ENCODE measurements at places on chromosomes 2 and 18.

DNA sequence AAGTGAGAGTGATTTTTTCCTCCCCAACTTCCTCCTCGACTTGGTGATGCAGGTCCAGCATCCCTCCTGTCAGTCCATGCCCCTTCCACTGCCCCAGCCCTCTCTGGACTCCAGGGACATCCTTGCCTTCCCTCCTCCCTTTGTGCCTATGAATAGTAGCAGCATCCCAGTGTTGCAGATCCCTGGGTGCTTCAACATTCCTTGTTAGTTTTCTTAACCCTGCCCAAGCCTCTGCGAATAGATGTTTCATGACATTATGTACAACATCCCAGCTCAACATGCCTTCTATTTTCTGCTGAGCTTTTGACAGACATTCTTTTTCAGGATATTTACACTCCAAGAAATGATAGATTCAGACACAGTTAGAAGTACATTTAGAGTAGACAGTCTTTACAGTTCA, 35.3 kb upstream of the CCDC150 start:
- no peak for DNase-seq

- no peak for DNase-seq
Measured at GRCh38 chr18:79945118-79946042, 6.1 kb downstream of the SLC66A2 start.

- DNase-seq = no peak
Measured at GRCh38 chr2:206189691-206190090, 30.0 kb downstream of the EEF1B2 start.

DNA sequence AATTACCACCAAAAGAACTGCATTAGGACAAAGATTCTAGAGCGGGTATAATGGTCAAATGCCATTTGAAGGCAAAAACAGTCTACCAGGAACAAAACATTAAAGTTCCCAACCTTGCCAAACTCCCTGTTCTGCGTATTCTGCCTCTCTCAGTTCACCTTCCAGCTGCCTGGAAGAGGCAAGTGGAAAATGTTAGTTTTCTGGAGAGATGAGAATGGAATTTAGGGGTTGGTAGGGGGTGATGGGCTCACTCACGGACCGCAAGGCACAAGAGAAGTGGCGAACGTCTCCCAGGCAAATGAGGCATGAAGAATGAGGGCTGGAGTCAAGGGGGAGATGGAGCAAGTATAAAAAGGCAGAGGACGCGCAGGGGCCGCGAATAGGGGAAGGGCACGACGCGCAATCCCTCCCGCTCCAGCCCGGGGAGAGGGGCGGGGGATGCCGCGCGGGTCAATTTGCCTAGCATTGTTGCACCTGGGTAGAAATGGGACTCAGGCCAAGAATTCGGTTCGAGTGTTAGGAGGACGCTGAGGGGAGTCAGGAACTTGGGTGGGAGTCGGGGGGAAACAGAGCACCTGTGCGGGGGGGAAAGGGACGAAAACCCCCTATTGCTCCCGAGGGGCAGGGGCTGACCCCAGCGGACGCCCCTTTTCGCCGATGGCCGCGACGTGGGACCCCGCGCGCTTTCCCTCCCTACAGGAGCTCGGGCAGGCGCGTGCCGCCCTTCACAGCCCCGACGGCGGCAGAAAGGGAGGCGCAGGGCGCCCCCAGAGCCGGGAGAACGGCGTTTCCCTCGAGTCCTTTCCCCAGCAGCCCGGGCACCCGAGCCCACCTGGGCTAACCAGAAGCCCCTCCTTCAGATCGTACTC, 573 bp downstream of the PAIP2B start:
- peak; percentile 21 for DNase-seq

- DNase-seq = no peak
Measured at GRCh38 chr18:61988100-61988499, 95.3 kb upstream of the RNF152 start.

GRCh38 chr2:45897842-45898241, 246.4 kb downstream of the PRKCE start:
- DNase-seq = no peak

GRCh38 chr2:38190542-38191218, 114.7 kb upstream of the CYP1B1 start:
- peak; percentile 8 for DNase-seq

DNA sequence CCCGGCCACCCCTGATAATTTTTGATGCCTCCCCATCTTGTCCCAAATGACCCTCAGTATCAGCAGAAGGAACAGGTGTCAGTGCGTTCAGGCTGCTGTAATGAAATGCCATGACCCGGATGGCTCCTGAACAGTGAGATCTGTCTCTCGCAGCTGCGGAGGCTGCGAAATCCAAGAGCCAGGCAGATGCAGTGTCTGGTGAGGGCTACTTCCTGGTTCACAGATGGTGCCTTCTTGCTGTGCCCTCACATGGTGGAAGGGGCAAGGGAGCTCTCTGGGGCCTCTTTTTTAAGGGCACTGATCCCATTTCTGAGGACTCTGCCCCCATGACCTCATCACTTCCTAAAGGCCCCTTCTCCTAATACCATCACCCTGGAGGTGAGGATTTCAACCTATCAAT, 152.2 kb downstream of the TWIST2 start:
- DNase-seq = no peak

- no peak for DNase-seq
Measured at GRCh38 chr18:10265560-10266333, 188.7 kb upstream of the APCDD1 start.

DNA sequence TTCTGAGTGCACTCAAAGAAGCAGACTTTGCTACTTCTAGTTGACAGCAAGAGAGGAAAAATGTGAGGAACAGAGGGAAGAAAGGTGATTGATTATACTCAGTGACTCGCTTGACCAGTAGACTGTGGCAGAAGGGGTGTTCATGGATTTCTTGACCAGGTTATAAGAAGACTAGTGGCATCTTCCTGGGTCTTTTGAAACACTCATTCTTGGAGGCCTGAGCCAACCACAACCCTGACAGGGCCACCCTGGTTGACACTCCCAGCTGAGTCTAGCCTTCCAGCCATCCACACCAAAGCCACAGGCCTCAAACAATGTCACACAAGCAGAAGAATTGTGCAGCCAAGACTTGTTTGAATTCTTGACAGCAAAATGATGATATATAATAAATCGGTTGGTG, 366.3 kb downstream of the SS18 start:
- no peak for DNase-seq

DNA sequence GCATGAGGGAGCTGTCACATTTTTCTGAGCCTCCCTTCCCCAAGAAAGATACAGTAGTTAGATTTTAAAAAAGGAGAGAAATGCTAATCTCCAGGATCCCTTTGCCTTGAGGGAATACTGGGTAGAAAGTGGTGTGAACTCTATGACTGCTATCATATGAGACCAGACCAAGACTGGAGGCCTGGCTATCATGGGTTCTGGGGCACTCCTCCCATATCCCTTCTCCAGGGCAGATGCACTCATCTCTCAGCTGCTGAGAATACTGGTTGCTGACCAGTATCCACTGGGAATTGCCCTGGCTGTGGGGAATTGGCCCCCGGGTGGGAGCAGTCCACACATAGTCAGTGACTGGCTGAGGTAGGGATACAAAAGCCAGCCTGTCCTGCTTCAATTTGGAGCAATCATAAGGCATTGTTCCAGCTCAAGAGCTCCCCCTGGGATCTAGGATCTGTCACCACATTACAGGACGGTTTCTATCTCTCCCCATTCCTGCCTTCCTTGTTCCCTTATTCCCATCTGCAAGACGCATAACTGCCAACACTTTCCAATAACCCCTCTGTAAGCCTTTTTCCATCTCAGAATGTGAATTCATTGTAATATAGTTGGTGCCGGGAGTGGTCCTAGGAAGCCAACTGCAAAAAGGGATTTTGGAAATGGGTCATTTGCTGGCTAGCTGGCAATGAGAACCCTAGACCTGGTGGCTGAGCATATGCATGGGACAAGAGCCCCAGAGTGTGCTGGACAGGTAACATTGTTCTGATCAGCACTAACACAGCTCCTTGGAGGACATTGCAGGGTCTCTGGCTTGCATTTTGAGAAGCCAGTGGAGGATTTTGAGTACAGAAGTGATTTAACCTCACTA, 35.4 kb upstream of the REEP1 start:
- no peak for DNase-seq

DNA sequence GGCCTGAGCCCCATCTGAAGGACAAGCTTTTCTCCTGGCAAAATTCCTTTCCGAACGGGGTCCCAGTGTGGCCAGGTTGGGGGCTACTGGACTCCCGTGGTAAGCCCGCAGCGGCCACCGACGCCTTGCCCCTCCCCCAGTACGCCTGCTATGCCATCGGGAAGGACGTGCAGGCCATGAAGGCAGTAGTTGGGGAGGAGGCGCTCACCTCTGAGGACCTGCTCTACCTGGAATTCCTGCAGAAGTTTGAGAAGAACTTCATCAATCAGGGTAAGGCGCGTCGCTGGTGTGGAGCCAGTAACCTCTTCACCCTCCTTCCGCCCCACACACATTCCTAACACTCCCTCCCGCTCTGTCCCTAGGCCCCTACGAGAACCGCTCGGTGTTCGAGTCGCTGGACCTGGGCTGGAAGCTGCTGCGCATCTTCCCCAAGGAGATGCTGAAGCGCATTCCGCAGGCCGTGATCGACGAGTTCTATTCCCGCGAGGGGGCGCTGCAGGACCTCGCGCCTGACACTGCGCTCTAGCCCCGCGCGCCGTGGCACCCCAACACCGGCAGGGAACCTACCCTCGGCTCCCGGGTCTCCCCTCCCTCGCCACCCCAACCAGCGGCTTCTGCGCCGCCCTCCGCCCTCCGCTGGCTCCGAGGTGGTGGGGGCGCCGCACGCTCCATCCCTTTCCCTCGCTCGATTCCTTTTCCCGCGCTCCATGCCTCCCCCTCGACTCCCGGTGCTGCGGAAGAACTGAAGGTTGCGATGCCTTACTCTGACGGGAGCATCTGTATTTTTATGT, 13.6 kb upstream of the ANKRD53 start:
- peak; percentile 83 for DNase-seq

- DNase-seq = no peak
Measured at GRCh38 chr2:129300456-129300855, 679.0 kb upstream of the RAB6C start.

DNA sequence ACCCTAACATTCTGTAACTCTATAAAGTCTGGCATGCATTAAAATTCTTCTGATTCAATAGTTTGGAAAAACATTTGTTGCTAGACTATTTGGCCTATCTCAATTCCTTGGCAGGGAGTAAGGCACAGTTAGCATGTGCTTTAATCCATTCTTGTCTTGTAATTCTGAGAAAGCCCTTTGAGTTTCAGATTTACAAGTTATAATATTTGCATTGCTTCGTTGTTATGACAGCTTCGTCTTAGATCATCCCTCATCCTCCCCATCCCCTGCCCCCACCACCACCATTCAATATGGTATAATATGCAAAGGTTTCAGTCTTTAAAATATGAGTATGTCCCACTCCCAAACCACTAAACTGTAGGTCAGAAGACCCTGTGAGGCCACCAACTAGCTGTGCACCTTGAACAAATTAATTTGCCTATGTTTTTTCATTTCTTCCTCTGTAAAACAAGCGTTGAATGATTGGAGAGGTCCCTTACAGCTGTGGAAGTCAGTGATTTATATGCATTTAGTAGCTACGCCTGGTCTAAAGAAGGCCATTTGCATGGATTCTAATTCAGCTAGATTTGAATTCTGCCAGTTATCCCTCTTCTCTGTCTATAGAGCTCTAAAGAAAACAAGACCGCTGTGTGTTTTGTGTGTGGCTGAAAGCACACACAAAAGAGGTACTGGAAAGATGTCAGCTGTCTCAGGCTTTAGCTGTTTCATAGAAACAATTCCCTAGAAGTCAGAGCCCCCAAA, 591 bp downstream of the C2orf80 start:
- DNase-seq = no peak

DNA sequence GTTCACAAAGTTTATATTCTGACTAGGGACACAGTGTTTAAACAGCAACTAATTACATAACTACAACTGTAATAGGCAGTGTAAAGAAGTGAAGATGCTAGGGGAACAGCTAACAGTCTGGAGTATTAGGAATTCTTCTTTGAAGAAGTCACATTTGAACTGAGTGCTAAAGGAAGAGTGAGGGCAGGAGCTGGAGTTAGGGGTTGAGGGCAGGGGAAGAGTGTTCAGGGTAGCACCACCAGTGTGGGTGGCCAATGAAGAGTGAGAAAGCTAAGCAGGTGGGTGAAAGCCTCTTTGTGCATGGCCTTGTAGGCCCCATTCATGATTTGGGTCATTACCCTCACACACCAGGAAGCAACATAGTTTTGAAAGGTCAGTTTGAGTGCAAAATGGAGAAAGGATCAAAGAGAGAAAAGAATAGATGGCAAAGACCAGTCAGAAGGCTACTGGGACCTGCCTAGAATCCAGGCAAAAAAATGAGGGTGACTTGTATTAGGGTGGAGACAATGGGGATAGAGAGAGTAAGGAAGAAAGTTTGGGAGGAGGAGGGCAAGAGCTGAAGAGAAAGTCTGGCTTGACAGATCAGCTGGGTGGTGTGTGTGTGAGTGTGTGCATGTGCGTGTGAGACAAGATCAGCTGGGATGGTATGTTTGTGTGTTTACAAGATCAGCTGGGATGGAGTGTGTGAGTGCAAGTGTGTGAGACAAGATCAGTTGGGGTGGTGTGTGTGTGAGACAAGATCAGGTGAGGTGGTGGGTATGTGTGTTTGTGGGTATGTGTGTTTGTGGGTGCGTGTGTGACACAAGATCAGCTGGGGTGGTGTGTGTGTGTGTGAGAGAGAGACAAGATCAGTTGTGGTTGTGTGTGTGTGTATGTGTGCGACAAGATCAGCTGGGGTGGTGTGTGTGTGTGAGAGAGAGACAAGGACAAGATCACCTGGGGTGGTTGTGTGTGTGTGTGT, 43.6 kb upstream of the AGPS start:
- no peak for DNase-seq

DNA sequence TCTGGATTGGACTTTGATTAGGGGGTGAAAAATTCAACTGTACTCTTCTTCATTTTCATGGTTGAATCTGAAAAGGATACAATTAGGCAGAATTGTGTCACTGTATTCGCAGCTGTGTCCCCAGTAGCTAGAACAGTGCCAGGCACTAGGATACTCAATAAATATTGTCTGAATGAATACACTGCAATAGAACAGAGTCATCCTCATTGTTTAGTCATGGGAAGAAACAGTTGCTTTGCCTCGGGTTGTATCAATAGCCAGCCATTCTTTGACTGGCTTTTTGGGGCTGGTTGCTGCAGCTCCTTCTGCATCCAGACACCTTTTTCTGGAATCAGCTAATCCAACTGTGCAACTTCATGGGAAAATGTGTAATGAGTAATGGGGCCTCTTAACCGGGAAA, 18.1 kb upstream of the DYNC1I2 start:
- no peak for DNase-seq

GRCh38 chr18:69999656-70000055, 52.0 kb upstream of the CD226 start:
- no peak for DNase-seq

DNA sequence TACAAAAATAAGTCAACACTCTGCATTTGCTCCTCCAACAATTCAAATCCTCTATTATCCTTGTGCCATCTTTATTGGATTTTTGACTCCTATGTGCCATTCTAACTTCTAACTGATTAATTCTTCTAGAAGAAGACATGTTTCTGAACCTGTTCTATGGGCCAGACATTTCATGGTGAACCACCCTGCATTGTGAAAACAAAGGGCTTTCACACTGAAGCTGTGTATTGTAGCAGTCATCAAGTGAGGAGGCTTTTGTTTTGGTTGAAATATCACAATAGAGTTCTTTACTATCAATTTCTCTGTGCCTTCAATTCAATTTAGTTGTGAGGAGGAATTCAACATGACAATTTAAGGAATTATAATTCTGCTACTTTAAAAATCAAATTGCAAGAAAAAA, 357.9 kb downstream of the PLCL1 start:
- DNase-seq = no peak

GRCh38 chr2:12861344-12861930, 144.7 kb downstream of the TRIB2 start:
- DNase-seq = peak; percentile 26
